ENCODE measurements at places on chromosomes 13 and 19.

- DNase-seq, result no peak
These were observed 10.4 kb upstream of the MAP2K2 start for GRCh38 chr19:4134351-4134750.

DNA sequence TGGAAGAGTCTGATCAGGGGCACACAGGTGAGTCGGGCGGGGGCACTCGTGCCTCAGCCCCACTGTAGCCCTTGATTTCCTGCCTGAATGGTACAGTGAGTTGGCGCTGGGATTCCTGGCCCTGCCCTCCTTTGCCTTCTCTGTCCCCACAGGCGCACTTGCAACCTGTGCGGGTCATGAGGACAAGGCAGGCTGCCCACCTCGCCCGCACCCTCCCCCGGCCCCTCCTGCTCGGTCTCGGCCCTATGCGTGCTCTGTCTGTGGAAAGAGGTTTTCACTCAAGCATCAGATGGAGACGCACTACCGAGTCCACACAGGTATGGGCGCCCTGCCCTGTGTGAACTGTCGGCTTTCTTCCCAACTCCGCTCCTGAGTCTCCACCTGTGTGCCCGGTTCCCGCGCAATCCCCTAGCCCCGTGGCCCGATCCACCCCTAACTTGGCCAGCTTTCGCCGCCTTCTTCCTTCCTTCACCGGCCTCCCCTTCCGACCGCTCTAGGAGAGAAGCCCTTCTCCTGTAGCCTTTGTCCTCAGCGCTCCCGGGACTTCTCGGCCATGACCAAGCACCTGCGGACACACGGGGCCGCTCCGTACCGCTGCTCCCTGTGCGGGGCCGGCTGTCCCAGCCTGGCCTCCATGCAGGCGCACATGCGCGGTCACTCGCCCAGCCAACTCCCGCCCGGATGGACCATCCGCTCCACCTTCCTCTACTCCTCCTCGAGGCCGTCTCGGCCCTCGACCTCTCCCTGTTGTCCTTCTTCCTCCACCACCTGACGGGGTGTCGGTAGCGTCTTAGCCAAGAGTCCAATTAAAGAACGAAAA, 1.6 kb upstream of the KMT2B start:
- DNase-seq, result no peak

DNA sequence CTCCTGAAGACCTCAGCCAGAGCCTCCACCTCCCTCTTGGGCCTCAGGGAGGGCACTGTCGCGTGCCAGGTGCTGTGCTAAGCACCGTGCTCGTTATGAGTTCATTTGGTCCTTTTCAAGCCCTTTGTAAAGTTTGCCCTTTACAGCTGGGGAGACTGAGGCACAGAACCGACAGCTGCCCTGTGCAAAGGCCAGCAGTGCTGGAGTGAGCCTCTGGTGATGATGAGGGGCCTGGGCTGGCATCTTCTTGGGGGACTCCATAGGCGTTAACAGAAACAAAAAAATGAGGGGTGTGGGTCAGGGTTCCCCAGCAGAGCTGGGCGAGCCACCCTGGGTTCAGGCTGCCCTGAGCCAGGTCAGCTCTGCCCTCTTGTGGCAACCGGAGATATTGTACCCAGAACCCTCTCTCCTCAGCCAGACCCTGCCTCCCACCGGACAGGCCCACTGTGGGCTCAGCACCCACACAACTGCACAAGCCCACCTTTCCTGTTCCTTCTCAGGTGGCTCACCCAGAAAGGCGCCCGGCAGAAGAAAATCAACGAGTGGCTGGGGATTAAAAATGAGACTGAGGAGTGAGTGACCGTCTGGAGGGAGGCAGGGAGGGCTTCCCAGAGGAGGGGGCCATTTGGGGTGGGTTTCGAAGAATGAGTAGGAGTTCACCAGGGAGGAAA, 5.5 kb upstream of the IFI30 start:
- peak; percentile 43 for DNase-seq

DNA sequence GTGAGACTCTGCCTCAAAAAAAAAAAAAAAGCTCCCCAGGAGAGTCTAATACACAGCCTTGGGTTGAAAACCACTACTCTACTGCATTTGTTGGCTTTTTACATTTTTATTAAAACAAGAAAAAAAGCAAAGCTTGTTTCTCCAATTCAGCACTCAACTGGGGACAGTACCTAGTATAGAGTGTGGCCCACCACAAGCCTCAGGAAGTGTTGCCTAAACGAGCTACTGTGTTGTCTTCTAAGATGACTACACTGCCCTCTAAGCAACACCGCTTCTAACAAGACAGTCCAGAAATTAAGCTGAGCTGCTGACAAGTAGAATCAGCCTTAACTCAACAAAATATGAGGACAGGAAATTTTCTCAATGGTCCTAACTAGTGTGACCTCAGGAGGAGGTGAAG, 522.2 kb downstream of the FGF9 start:
- DNase-seq, result no peak

- DNase-seq, result no peak
These were observed 163.1 kb upstream of the TSHZ3 start for GRCh38 chr19:31512181-31512970.
